GDM1 (cell line): ENCODE measurements at places on chromosomes 16 and 17.

- no peak for DNase-seq
These were observed 1.3 kb upstream of the CES3 start for GRCh38 chr16:66959704-66960161.

DNA sequence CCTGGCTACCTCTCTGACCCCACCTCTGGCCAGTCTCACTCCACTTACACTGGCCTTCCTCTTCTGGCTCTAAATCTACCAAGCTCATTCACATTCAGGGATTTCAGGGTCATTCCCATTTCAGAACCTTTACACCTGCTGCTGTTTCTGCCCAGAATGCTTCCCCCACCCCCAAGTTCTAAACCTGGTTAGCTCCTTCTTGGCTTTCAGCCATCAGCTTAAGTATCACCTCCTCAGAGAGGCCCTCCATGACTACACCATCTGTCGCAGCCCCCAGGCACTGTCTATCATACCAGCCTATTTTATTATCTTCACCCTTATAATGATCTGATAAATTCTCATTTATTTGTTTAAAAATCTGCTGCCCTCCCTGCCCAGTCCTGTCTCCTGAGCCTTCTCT, 23.3 kb upstream of the NGFR start:
- DNase-seq, result no peak

GRCh38 chr16:86002178-86002900, 103.4 kb downstream of the IRF8 start:
- DNase-seq, result no peak

GRCh38 chr17:73133911-73134649, 30.7 kb upstream of the SSTR2 start:
- DNase-seq, result no peak

- DNase-seq, result no peak
These were observed at the start of gene RHBDF1 for GRCh38 chr16:72561-73548. Gene RHBDF1, minus strand, starts transcription at chr16:72631. Its CDS starts 7,616 bp downstream, at chr16:65015.
